ENCODE measurements at places on chromosomes 16 and 17.

DNA sequence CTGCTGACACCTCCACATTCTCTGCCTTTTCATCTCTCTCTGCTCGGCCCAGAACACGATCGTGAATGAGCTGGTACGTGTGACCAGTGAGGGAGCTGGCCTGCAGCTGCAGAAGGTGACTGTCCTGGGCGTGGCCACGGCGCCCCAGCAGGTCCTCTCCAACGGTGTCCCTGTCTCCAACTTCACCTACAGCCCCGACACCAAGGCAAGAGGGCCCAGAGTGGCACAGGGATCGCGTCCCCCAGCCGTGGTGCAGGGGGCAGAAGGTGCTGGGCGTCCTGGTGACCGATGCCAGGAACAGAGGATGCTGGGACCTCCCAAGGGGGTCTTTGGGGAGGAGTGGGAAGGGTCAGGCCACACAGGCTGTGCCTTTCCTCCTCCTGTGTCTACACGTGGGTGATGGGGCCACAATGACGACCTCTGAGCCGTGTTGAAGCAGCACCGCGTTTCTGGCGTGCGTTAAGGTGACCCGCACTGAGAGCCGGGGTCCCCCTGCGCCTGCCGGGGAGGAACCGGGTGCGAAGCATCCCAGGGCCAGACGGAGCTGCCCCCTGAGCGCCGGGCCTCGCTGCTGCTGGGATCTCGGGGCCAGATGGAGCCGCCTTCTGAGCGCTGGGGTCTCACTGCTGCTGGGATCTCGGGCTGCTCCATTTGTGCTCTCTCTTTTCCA lies 17.4 kb downstream of the GAA start:
- DNase-seq = no peak

GRCh38 chr16:15440852-15441251 lies 6.5 kb downstream of the BMERB1 start:
- DNase-seq = no peak

GRCh38 chr17:34892461-34893249 lies 68.6 kb downstream of the CCT6B start:
- no peak for DNase-seq

- DNase-seq = no peak
Observed at GRCh38 chr17:37717627-37718323, 27.1 kb downstream of the HNF1B start.

DNA sequence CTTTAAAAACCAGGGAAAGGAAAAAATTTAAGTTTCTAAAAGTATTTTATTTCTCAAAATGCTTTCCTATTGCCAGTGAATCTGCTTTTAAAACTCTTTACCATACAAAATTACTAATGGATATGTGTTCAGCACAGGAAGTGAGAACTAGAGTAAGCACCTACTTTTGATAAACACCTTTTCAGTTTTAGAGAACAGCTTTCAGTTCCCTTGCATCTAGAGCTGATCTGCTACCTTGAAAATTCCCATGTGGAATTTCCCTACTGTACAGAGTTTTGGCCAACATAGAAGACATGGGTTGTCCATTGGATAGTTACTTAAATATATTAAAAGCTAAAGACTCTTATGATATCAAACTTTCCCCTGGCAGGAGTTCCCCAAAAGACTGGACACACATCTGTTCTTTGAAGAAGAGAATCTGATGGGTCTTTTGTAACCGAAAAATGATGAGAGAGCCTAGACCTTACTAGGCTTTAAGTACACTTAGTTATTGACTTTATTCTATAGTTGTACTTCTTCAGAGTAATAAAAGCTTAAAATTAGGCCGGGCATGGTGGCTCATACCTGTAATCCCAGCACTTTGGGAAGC lies 112.1 kb upstream of the CNTNAP4 start:
- DNase-seq = no peak

DNA sequence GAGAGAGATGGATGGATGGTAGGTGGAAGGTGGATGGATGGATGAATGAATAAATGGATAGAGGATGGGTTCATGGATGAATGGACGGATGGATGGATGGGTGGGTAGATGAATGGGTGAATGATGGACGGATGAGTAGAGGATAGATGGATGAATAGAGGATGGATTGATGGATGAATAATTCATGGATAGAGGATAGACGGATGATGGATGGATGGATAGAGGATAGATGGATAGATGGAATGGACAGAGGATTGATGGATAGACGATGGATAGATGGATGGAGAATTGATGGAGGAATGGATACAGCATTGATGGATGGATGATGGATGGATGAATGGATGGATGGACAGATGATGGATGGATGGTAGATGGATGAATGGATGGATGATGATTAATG lies 91.7 kb downstream of the MYH11 start:
- no peak for DNase-seq
